ENCODE measurements at places on chromosomes 5 and 9. TPM values are rescaled to one million over a fixed set of nuclear protein-coding genes. Genes with fewer than 3 reads are reported as not detected.

The SPINK7 gene
- total RNA-seq = not detected

DNA sequence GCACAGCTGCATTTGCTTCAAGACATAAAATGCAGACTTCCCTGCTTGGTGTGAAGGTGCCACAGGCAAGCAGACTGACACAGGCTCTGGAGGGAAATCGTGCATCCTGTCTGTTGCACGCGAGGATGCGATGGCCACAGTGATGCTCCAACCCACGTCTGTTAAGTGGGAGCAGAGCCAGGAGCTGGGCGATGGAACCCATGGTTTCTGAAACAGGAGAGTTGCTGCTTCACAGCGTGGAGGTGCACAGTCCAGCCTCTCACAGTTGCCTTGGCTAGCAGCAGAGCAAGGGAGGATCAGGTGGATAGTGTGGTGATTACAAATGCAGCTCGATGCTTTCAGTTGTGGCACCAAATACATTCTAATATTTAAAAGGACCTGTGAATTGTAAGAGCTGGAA lies 108.8 kb downstream of the TENT4A start:
- DNase-seq = no peak

- DNase-seq = no peak
These were observed 37.3 kb upstream of the POMT1 start for GRCh38 chr9:131465401-131465800.

The KYAT1 gene
- 30.4 TPM for total RNA-seq

DNA sequence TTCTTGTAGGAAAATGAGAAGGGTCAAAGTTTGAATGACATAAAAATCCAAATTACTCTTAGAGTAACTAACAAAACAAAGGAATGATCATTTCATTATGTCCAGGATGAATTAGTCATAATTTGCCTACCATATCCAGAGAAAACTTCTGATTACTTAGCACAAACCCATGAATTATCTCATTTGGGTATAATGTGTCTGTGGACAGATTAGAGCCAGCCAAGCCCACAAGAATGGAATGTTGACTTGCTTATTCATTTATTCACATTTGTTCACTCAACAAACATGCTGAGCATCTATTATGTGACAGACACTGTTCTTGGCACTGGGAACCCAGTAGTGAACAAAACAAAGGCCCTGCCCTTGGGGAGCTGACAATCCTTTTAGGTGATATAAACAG lies 87.4 kb downstream of the APBA1 start:
- DNase-seq = no peak

GRCh38 chr9:100715100-100715380 lies 137.2 kb downstream of the CAVIN4 start:
- no peak for DNase-seq

DNA sequence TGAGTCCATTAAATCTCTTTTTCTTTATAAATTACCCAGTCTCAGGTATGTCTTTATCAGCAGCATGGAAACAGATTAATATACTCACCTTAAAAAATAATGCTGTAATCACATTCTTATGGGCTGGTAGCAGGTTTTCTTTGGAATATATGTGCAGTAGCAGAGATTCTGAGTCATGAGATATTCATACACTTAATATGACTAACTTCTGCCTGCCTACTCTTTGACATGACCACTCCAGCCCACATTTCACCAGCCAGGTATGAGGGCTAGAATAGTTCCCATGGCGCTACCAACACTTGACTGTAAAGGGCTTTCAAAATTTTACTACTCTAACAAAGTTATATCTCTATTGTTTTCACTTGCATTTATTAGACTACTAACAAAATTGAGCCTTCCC lies 74.1 kb upstream of the GHR start:
- DNase-seq = no peak

The TMEM250 gene
- total RNA-seq = 34.9 TPM

DNA sequence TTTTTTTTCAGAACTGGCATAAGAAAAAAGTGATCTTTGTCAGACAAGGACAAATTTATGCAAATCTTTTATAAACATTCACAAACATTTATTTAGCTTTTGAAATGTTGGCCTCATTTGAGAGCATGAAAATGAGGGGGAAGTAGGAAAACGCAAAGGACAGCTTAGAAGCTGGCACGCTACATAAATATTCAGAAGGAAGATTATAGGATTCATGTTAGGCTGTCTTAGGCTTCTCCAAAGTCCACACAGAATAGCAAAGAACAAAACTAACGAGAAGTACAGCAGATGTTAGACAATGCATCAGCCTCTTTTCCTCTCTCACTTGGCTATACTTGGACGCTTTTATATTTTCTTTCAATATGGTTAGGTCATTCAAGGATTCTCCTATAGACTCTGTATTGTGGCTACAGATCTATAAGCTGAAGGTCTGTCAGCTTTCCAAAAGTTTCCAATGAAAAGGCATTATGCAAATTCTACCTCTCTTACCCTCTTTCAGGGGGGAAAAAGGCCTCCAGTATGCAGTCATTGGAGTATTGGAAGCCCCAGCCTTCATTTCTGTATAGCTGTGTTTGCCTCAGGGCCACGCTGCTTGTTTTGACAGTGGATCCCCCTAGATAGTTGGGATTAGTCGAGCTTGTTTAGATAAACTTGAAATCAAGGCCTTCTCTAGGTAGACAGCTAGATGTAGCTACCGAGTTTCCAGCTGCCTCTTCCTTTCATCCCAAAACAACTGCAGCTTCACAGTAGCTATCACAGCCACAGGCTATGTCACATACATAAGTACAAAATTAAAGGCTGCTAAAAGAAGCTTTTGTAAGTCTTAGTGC lies 153.0 kb downstream of the DENND1A start:
- no peak for DNase-seq

DNA sequence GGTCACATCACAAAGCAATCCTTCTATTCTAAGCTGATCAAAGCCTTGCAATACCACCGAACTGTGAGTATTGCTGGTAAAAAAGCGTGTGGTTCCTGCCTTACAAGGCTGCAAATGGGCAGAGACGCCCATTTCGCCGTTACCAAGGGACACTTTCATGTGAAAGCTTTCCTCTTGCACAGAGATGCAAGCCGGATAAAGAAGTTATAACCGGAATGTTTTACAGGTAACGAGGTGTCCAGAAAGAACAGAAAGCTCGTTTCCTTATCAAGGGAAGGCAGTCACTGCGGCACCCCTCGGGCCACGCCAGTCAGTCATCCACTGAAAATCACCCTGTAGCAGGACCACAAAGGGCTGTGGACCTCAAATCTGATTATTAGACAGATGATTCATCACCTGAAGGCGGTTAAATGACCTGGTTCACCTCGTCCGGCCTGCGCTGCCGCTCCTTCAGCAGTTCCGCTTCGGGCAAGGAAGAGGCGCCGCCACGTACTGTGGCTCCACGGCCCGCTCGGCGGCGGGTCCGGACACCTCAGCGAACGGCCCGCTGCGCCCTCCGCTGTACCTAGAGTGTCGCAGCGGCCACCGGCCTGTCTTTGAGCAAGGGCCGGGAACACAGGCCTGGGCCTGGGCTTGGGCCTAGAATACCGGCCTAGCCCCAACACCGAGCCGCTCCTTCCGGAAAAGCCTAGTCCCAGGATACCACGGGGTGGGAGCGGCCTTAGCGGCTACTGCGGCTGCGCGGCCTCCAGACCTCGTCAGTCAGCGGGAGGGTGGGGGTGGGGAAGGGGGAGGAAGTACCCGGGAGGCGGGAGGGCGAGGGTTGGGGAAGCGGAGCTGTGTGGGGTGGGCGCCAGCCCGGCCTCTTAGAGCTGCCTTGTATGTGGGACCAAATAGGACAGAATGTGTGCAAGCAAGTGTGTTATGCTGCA lies at the start of gene KLHL9:
Gene KLHL9 (minus strand): TSS at position 704 of the 932 bp plus-strand sequence. CDS start 545 bp downstream, at position 159.
- DNase-seq = peak; percentile 63

DNA sequence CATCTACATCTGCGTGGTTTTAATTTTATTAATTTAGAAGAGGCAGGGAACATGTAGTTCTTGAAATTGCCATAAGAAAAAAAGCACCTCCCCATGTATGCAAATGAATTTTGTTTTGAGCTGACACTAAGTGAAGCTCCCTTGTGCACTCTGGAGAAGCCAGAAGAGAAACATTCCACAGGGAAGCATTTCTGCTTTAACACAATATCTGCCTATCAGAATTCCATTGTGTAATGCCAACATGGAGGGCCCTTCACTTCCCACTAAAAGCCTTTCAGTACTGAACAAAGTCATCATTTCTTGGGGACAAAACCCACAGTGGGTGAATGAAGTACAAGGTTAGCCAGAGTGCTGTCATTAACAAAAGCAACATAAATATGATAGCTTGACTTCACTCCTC lies 59.7 kb downstream of the PRELID2 start:
- DNase-seq = no peak

GRCh38 chr9:129258823-129259301 lies 80.8 kb upstream of the IER5L start:
- no peak for DNase-seq

DNA sequence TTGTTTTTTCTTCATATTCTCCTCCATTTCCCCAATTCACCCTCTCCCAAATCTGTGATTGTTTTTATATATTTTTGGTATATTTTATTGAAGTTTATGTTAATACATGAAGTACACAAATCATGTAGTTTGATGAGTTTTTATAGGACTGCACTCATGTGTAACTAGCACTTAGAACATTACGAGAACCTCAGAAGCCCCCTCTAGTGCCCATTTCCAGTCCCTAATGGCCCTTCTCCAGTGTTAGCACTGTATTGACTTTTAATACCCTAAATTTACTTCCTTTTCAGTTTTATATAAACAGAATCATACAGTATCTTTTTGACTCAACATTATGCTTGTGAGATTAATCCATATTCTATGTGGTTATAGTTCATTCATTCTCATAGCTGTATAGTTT lies 18.5 kb upstream of the FKTN start:
- DNase-seq = no peak

- peak; percentile 19 for DNase-seq
These were observed 47.3 kb downstream of the PRLR start for GRCh38 chr5:35182910-35183535.

DNA sequence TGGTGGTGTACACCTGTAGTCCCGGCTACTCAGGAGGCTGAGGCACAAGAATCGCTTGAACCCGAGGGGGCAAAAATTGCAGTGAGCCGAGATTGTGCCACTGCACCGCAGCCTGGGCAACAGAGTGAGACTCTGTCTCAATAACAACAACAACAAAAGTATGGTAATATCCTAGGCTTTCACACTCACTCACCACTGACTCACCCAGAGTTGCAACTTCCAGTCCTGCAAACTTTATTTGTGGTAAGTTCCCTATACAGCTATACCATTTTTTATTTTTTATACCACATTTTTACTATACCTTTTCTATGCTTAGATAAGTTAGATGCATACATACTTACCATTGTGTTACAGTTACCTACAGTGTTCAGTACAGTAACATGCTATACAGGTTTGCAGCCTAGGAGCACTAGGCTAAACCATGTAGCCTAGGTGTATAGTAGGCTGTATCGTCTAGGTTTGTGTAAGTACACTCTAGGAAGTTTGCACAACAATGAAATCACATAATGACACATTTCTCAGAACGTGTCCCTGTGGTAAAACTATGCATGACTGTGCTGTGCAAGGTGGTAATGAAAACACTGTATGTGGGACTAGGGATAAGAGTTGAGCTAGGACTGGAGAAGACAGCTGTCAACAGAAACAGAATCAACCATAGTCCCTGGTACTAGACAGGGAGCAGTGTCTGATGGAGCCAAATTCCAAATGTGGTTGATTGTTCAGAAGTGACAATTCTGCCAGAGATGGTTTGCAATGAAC lies 109.5 kb upstream of the RAD23B start:
- no peak for DNase-seq

GRCh38 chr9:37290940-37291485 lies 131.5 kb upstream of the GRHPR start:
- no peak for DNase-seq

- DNase-seq = no peak
These were observed 514.2 kb downstream of the SPOCK1 start for GRCh38 chr5:136984772-136985446.

- no peak for DNase-seq
These were observed 467.5 kb upstream of the TLE4 start for GRCh38 chr9:79104216-79104615.

The TAF1L gene
- not detected for total RNA-seq

DNA sequence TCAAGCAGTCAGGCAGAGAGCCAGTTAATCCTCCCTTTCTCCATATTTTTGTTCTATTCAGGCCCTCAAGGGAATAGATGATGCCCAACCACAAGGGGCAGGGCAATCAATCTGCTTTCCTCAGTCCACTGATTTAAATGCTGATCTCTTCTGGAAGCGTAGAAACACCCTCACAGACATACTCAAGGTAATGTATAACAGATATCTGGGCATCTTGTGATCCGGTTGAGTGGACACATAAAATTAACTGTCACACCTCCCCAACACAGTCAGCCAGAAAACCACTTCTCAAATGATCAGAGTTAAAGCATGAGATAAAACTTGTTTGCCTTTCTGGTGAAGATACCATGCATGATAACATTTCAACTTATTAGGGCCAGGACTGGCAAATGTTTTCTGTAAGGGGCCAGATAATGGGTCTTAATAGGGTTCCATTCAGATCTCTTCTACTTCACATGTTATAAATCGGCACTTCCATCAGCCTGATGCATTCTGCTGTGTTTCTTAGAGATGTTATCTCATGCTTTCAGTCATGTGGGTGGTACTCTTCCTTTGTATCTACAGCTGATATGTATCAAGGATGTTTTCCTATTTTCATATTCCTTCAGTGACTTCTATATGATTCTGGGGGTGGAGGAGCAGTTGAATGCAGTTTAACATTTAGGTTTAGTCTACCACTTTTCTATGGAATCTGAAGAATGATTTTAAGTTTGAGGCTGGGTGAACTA lies 58.9 kb upstream of the CNTLN start:
- no peak for DNase-seq

The ROR2 gene
- 4.3 TPM for total RNA-seq

- no peak for DNase-seq
These were observed 171.2 kb downstream of the TSSK1B start for GRCh38 chr5:113263545-113263944.

GRCh38 chr5:113282472-113282871 lies 152.3 kb downstream of the TSSK1B start:
- DNase-seq = no peak

The PIP5K1B gene
- 6.1 TPM for total RNA-seq

DNA sequence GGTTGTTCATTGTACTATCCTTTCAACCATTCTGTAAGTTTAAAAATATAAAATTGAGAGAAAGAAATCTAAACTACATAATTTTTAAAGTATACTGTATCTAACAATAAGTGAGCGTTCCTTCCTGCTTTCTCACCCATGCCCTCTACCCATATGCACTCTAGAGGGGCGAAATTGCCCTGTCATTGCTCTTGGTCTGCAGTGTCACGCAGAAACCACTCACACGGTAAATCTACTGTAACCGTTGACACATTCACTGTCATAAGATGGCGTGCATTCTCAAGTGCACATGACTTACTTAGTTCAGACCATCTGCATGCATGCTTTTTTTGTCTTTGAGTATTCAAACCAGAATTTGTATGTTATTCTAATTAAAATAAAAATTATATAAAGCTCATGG lies 55.7 kb upstream of the NIPBL start:
- DNase-seq = no peak

The SPATA31D4 gene
- total RNA-seq = not detected

DNA sequence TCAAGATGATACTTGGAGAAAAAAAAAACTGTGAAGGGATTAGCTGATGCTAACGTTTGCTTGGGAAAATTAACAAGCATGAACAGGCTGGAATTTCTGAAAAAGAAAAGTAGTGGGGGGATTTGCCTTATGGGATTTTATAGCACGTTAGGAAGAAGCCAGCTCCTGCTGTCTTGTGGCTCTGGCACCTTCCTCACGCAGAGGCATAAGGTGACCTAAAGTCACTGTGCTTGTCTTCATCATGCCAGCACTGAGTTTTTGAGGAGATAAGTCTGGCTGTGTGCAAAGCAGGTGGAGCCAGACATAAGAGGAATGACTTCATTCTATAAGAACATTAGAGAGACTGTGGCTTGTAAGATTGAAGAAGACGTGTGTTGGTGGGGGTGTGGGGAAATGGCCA lies 94.4 kb upstream of the MAP1B start:
- no peak for DNase-seq

GRCh38 chr5:91020065-91020800 lies 362.9 kb downstream of the ARRDC3 start:
- DNase-seq = no peak

Data from H1 (cell line).